ENCODE measurements at places on chromosomes 2 and 18.

DNA sequence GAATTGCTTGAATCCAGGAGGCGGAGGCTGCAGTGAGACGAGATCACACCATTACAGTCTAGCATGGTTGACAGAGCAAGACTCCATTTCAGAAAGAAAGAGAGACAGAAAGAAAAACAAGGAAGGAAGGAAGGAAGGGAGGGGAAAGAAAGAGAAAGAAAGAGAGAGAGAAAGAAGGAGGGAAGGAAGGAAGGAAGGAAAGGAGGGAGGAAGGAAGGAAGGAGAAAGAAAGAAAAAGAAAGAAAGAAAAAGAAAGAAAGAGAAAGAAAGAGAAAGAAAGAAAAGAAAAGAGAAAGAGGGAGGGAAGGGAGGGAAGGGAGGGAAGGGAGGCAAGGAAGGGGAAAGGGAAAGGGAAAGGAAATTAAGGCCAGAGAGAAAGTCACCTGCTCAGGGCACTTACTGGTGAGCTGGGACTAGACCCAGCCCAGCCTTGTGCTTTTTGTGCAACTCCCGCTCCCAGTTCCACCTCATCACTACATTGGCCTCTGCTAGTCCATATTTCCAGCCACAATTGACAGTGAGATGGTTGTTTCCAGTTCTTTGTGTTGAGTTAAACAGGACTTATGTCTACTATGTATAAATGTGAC lies 35.7 kb downstream of the MOGAT1 start:
- no peak for DNase-seq

GRCh38 chr2:84443477-84443876 lies 15.6 kb downstream of the SUCLG1 start:
- DNase-seq: no peak

- no peak for DNase-seq
Measured at GRCh38 chr2:157245846-157246764, 11.4 kb upstream of the GALNT5 start.

DNA sequence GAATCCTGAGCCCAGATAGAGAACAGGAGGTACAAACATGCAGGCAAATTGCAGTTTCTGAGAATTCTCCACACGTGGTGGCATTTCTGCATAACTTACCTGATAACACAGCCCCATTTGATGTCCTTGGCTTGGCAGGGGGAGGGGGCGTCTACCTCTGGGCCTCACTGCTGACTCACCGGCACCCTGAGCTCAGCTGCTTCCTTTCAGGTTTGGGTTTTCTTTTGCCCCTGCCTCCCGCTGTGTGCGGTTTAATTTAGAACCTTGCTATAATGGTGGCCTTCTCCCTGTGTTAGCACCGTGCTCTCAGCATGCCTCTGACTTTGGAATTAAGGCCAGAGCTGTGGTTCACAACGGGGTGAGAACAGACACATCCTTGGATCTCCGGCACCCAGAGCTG lies 4.4 kb downstream of the CTIF start:
- DNase-seq: no peak

Data from endothelial cell (in vitro differentiated cells).